ENCODE measurements at places on chromosomes 2 and 18.

DNA sequence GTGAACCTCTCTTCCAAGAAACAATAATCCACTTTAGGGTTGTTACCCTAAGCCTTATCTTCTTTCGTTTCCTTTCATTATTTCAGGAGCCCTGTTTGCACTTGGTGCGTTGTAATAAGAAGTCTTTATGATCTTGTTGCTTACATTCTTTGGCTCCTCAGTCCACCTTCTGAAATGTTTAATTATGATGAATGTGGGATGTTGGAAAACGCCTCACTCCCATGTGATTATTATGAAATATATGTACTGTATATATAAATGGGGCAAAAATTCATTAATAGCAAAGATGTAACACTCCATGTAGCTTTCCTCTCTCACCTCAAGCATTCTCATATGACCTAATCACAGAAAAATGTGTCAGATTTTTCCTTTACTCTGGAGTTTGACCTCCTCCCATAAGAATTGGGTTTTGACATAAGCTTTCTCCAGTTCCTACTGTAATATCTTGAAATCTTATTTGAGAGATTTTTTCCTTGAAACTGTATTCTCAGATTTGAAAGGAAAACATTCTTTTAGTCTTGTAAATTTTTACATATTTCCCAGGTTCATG lies 397.2 kb upstream of the FANCL start:
- DNase-seq = no peak

GRCh38 chr2:30179536-30179935 lies 32.7 kb downstream of the YPEL5 start:
- no peak for DNase-seq

DNA sequence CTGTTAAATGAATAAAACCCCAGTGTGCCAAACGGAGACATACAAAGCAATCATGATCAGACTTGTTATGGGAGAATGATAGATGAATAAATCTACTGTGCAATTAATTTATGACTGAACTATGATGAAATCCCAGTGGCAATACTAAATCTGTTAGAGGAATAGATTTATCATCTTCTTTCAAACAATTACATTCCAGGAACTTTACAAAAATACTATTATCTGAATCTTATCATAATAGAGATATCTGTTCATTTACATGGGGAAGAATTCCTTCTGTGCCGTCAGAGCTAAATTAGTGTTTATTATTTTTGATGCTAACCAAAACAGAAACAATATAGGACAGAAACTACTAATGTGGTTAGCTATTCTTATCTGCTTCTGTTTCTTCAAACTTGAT lies 208.5 kb downstream of the CAMKMT start:
- DNase-seq = no peak

- no peak for DNase-seq
These were observed 20.3 kb upstream of the KIDINS220 start for GRCh38 chr2:8857709-8858108.

DNA sequence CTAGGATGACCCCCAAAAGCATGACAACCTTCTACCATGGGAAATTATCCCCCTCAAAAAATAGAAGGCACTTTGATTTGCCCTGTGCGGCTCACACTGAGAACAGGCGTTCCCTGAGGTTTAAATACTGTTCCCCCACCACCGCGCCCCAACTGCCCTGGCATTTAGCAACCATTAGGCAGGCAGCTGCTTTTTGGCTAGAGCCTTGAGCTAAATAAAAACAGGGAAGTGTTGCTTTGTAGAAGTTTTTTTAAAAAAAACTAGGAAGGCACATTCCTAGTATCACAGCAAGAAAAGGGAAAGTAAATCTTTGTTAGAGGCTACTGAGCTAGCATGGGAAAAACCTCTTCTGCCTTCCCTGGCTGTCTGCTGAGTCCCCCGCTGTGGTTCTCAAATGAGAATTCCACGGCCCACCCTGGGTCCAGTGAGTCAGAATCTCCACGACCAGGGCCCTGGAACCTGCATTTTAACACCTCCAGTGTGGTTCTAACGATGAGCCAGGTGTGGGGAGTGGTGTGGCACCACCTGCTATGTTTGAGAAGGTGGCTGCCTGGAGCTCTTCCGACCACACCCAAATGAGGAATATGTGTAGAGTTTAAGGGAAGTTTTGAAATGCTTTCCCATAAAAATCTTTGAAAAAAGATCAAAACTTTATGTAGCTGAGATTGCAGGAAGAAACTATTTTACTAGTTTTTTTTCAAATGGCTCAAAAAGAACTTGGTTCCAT lies 66.4 kb downstream of the VIT start:
- DNase-seq = no peak

DNA sequence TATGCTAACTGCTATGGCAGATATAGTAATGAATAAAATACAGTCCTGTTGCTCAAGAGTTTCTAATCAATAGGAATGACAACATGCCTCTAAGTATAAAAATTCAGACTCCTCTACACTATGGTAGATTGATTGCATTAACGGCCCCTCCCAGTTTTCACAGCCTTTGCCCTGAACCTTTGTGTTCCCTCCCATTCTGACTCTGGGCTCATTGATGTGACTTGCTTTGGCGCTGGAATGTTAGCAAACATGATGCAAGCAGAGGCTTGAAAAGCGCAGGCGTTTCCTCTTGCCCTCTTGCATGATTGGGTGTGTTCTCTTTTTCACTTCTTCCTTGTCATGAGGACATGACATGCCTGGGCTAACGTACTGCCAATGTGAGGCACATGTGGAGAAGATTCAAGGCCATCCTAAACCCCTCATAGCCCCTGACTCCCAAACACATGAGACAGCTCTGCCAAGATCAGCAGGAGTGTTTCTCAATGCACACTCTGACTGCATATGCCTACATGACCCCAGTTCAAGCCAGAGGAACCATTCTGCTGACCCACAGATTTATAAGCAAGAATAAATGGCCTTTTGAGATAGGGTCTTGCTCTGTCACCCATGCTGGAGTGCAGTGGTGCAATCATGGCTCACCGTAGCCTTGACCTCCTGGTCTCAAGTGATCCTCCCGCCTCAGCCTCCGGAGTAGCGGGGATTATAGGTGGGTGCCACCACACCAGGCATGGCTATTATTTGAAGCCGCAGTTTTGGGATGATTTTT lies 49.7 kb upstream of the CD28 start:
- no peak for DNase-seq

DNA sequence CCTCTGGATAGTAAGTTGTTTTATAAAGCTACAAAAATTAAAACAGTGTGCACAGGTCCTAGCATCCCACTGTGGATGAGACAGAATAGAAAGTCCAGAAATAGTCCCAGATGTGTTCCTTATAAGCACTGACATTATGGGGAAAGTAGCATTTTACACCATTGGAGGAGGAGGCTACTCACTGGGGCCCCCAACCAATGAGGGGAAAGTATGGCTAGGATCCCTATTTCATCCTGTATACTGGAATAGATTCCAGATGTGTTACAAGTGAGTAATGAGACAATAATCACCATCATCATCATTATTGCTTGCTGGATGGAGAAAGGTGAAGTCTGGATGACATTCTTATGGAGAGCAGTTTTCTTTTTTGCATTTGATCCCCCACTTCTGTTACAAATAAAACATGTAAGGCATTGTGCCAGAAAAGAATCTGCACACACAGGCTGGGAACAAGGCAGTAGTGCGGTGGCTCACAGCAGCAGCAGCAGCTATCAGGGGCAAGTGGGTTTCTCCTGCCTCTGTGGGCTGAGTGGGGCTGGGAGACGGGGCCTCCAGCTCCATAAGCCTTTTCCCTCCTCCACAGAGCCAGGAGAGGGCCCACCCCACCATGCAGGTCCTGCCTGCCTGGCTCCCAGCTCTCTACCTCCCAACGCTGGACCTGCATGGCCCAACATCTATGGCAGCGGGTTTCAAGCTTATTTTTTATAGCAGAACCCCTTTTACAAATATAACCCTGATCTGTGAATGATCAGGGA lies 5.0 kb downstream of the ARID5A start:
- no peak for DNase-seq

- no peak for DNase-seq
These were observed 122.9 kb downstream of the DOK6 start for GRCh38 chr18:69523582-69523981.

DNA sequence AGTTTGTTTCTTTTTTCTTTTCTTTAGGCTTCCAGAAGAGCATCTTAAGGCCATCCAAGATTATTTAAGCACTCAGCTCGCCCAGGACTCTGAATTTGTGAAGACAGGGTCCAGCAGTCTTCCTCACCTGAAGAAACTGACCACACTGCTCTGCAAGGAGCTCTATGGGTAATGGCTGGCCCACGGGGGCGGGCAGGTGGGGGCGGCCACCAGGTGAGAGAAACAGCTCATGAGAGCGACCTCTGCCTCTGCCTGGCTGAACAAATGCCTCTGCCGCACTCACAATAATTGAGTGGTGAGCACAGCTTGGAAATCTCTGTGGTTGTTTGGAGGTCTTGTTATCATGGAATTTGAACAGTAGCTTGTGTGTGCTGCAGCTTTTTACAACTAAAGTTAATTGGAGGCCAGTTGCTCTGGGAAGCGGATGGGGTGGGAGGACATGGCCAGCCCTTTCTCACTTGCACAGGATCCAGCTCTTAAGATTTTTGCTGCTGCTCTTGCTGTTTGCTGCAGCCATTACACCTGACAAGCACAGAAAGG lies 70.4 kb downstream of the INPP5D start:
- DNase-seq = no peak

- no peak for DNase-seq
These were observed 3.6 kb downstream of the PNKD start for GRCh38 chr2:218273908-218274249.

DNA sequence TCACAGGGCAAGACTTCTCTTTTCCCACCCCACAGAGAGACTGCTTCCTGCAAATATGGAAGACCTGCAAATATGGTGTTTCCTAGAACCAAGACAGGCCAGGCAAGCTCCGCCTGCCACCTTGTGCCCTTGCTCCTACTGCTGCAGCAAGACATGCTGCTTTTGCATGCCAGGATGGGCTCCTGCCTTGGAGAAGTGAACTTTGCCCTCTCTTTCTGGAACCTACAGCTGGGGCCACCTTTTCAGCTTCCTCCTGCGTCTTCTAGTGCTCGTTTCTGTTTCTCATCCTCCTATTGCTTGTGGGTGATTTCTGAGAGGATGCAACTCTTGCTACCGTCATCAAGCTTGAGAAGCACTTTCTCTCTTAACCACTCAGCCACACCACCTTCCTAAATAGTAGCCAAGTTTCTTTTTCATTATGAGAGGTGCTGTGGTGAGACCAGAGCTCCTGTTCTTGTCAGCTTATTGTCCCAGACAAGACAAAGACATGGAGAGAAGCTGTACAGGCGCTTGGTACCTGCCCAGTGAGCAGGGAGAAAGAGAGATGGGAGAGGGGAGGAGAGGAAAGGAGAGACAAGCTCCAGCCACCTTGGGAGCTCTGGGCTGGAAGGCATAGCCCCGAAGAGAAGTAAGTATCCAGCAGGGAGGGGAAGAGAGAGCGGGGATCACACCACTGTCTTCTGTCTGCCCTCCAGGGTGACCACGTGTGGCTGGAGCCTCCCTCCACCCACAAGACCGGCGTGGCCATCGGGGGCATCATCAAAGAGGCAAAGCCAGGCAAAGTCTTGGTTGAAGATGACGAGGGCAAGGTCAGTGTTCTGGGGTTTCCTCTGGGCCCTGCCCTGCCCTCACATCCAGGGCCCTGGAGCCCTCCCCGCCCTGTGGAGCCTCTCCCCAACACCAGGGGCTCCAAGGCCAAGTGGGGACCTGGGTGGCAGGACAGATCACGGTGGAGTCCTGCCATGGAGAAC lies 28.3 kb downstream of the MYO7B start:
- no peak for DNase-seq

GRCh38 chr2:241489733-241490680 lies 18.4 kb downstream of the STK25 start:
- no peak for DNase-seq

GRCh38 chr18:32219431-32220018 lies 29.7 kb downstream of the MEP1B start:
- DNase-seq = no peak

DNA sequence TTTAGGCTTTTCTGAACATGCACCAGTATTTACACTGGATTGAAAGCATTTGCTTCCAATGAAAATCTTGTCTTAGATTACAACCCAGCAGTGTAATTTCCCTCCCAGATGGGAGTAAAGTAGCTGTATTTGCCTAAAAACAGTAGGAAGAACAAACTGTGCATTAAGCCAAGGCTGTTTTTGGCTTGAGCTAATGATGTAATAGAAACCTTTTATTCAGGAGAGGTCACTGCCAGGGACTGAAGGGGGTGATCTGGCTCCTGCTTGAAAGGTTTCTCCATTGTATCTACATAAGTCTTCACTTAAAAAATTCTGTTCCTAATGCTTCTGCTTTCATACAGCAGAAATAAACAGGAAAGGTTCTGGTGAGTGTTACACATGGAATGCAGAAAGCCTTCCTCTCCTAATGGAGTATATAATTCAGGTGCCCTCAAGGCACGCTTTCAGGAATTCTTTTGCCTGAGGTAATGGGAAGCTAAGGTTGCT lies 74.4 kb downstream of the MEIS1 start:
- no peak for DNase-seq

DNA sequence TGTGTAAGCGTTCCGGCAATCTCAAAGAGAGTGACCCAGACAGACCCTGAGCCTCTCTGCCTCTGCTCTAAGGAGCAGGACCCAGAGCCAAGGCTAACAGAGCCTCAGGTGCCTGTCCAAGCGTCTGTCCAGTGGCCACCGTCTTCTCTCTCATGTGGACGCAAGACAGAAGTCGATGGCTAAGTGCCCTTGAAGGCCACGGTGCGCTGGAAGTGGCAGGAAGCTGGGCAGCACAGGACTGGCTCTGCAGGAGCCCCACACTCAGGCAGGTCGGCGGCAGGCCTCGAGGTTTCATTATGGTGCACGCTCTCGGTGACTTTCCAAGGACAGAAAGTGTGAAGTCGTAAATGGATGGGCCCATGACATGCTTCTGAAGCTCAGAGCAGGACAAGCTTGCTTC lies 49.1 kb downstream of the HDAC4 start:
- DNase-seq = no peak

DNA sequence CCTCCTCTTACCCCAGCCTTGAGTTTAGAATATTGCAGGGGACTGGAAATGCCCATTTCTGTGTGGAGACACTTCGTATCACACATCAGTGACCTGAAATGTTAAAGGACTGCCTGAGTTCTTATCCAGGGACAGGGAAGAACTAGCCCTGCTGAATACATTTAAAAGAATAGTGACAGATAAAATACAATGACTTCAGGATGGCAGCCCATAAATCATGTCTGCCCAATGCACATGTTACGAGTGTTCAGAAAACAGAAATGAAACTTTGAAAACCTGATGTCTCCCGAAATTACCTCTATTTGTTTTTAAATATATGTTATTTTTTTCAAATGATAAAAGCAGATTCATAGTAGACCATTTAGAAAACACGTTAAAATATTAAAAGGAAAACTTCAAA lies 22.3 kb upstream of the RAB12 start:
- no peak for DNase-seq

All from natural killer cell (primary cell).